ENCODE measurements at places on chromosomes 5 and 9.

DNA sequence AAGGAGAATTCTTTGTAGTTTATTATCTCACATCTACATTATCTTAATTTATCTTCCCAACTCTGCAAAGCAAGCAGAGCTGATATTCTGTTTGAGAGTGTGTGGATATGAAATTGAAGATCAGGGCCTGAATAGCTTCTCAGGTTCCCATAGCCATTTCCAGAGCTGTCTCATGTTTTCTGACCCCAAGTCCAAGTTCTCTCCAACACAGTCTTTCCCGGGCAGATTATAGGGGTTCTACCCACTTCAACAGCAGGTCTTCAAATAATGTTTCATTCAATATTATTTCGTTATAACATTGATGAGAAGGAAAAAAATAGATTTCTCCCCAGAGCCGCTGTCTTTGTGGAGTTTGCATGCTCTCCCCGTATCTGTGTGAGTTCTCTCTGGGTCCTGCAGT lies 234.9 kb downstream of the ENC1 start:
- no peak for DNase-seq

DNA sequence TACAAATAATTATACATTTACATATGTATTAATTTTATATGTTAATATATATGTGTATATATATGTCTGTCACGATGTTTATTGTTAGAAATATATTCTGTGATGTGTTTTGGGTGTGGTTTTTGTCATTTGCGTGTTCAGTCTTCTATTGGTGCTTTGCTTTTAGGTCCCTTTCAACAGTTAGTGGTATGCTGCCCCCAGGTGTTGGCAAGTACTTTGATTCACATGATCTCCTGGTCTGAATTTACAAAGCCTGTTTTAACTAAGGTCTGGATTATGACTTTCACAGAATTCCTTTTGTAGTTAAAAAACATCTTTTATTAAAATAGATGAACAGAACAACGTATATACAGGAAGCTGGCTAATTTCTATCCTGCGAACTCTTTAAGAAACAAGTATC lies 271.5 kb downstream of the CCDC171 start:
- no peak for DNase-seq

GRCh38 chr9:9124616-9125015 lies 1325.0 kb upstream of the DMAC1 start:
- DNase-seq: no peak

DNA sequence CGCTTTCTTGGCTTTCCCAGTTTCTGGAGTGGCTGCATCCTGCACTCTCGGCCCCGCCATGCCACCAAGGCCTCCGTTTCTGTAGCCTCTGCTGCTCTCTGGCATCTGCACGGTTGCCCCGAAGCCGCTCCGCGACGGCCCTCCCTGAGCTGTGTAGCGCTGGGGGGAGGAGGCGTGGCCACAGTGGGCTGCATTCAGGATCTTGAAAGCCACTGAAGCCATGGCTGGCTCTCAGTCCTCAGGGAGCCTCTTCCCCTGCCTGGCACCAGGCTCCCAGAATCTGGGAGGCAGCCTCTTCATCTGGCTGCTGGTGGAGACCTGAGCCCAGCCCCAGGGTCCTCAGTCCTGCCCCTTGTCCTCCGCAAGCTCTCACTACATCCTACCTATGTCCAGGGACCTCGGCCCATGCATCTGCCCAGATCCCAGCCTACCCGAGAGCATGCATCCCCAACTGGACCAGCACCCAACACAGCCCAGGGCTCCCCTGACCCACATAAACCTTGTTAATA lies 25.1 kb downstream of the PAEP start:
- DNase-seq: peak; percentile 54

- DNase-seq: no peak
These were observed 412.7 kb downstream of the CTNND2 start for GRCh38 chr5:11491404-11492075.

GRCh38 chr5:58188262-58188651 lies 271.6 kb downstream of the PLK2 start:
- no peak for DNase-seq

DNA sequence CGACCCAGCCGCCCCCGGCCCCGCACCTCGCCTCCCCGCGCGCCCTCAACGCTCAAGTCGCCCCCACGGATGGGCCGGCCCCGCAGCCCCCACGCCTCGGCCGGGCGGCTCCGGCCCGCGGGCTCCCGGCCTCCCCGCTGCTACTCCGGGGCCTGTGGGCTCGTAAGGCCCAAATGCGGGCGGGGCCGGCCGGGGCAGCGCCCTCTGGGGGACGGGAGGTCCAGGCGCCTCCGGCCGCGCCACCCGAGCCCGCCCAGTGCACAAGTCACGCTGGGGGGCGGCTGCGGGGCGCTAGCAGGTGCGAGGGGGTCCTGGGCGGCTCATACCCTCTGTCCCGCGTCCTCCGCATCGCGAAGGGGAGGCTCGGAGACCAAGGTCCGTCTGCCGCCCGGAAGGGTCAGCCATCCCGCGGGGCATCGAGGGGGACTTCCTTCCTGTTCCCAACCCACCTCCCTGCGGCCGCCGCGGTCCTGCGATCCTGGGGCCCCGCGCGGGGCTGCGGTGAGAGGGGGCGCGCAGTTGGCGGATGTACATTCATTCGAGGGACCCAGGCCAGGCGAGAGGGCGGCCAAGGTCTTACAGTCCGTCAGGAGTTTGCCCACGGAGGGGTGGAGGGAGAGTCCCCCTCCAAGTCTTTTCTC lies at the start of gene CIZ1:
Gene CIZ1, minus strand, starts transcription at position 167 of the 641 bp plus-strand sequence. CDS start 715 bp downstream, outside the sequence.
- DNase-seq: peak; percentile 97

GRCh38 chr5:40660751-40661150 lies 19.0 kb upstream of the PTGER4 start:
- DNase-seq: no peak

- DNase-seq: no peak
These were observed 1583.2 kb upstream of the WWC1 start for GRCh38 chr5:166708291-166708690.

DNA sequence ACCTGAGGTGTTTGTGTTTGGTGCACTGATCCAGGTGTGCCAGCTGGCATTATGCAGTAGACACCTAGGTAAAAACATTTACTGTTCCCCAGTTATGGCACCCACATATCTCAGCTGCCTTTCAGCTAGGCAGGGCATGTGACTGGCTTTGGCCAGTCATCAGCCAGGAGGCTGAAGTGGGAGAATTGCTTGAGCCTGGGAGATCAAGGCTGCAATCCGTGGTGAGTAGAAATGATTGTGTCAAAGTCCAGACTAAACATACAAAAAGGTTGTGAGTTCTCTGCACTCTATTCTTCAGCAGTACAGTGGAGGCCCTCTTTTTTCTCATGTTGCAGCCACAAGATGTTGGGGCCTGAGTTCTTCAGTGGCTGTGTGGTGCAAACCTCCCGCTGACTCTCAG lies 3.2 kb upstream of the FBLL1 start:
- DNase-seq: no peak

- no peak for DNase-seq
These were observed 29.8 kb downstream of the PIK3R1 start for GRCh38 chr5:68245319-68245718.
